ENCODE measurements at places on chromosomes 6 and 20. TPM values are rescaled to one million over a fixed set of nuclear protein-coding genes. Genes with fewer than 3 reads are reported as not detected.

DNA sequence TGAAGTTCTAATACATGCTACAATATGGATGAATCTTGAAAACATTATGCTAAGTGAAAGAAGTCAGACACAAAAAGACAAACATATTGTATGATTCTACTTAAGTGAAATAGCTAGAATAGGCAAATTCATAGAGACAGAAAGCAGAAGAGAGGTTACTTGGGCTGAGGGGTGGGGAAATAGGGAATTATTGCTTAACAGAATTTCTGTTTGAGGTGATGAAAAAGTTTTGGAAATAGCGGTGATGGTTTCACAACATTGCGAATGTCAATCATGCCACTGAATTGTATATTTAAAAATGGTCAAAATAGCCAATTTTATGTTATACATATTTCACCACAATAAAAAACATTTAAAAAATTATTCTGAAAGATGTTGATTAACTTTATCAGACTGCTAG is 6.1 kb downstream of the SLC26A8 start:
- DNase-seq: no peak

DNA sequence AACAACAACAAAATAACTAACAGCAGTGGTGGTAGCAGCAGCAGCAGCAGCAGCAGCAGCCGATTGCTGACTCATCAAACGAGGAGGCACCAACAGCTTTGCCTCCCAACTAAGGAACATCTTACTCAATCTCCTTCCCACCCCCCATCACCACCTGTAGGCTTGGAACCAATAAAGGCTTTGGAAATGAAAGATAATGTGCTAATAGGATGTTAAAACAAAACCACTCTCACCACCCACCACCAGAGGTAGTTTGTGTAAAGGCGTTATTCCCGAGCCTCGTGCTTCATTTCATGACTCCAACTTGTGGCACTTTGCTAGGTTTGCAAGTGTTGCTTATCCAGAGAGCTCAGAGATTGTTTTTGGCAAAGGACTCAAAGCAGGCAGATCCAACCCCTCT is 346.5 kb downstream of the CD83 start:
- DNase-seq: no peak

- DNase-seq: no peak
Measured at GRCh38 chr6:39239527-39240154, 10.4 kb upstream of the KCNK5 start.

GRCh38 chr6:163935158-163935762 is 520.7 kb downstream of the QKI start:
- DNase-seq: no peak

DNA sequence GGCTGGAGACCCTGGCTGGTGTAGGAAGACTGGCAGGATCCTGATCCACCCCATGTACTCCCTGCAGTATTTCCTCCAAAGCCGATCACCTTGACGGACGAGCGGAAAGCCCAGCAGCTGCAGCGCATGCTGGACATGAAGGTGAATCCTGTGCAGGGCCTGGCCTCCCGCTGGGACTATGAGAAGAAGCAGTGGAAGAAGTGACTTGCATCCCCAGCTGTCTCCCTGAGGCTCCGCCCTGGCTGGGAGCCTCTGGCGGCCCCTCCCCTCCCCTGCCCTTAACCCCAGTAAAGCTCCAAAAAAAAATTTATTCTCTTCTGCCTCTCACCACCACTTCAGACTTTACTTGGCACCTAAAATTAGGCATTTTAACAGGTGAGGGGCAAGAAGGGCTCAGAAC is 7.0 kb downstream of the COX4I2 start:
- DNase-seq: no peak

- no peak for DNase-seq
Measured at GRCh38 chr20:2626853-2627541, 25.4 kb upstream of the NOP56 start.

DNA sequence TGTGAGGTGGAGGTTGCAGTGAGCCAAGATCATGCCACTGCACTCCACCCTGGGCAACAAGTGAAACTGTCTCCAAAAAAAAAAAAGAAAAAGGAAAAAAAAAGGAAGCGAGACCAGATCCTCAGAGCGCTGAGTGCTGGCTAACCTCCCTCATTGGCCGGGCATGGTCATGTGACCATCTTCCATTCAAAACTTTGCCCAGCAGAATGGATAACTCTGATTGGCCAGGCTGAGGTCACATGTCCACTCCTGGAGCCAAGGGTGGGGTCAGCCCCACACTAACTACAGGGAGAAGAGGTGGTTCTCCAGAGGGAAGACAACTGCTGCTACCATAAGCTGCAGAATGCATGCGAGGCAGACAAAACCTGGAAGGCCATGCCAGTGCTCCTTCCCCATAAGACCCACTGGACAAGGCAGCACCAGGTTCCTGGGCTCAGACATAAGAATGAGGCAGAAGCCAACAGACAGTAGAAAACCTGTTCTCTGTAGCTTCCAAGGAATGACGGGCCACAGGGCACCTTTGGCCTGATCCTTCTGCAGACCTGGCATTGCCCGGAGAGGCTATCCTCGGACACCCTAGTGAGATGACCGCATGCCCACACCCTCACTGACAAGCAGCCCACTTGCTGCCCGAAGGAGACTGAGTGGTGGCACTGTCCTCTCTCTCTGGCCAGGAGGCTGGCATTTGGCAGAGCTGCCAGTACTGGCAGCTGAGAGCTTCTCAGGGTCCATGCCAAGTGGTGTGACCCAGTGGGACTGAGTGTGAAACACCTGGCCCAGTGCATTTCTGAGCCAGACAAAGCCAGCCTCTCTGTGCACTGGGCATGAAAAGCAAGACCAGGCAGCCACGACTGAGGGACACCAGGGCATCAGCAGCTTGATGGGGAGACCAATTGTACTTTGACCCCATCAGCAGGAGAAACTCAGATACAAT is 311.9 kb upstream of the SULF2 start:
- DNase-seq: no peak

DNA sequence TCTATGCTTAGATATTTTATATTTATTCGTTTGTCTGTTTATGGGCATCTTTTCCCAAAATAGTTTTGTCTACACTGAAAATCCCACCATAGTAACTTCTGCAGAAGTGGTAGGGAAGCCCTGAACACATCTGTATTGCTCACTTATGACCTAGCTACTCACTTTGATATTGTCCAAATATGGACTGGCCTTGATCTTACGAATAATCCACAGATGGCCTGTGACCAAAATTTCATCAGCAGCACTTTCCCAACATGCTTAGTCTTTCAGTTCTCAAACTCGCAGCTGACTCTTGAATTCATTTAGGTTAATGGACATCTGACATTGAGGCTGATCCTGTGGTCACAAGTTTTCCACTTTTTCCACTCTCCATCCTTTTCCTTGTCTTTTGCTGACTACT is 80.8 kb upstream of the BEND3 start:
- DNase-seq: no peak

DNA sequence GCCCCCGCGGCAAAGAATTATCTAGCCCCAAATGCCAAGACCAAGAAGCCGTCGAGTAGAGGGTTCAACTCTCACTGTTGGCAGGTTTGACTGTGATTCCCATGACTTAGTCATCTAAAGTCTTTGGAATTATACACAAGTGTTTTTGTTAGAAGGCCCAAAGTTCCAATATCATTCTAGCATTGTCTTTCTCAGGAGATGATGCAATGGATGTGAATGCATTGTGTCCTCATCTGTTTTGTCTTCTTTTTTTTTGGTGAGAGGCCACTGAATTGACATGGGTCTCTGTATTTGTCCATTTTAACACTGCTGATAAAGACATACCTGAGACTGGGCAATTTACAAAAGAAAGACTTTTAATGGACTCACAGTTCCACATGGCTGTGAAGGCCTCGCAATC is 290.5 kb upstream of the ZFP64 start:
- DNase-seq: no peak

DNA sequence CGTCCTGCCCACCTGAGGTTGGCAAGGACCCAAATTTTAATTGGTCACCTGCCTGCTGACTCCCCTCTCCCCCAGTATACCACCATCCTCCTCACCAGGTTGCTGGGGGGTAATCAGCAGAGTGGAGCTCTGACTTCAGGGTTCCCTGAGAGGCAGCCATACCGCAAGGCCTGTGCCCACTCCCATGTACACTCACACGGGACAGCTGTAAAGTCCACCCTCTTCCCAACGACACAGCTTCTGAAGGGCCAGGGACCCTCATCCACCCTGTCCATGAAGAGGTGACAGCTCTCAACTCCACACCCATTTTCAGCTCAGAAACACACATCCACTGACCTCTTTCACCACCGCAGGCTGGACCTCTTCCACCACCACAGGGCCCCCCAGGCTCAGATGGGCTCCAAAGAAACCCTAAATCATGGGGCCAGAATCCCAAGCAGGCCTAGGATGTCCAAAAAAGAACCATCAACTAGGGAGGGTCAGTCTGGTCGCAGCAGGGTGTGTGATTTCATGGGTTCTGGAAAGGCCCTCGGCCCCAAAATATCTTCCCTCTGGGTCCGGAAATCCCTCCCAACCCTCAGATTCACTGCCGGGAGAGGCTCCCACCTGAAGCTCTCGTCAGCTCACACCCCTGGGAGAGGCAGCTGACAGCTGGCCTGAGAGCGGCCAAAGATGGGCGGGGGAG is 30.0 kb downstream of the TFEB start:
- peak; percentile 65 for DNase-seq

GRCh38 chr6:4858194-4859015 is 82.2 kb downstream of the CDYL start:
- no peak for DNase-seq

GRCh38 chr6:161152907-161153662 is 120.8 kb downstream of the AGPAT4 start:
- peak; percentile 46 for DNase-seq

DNA sequence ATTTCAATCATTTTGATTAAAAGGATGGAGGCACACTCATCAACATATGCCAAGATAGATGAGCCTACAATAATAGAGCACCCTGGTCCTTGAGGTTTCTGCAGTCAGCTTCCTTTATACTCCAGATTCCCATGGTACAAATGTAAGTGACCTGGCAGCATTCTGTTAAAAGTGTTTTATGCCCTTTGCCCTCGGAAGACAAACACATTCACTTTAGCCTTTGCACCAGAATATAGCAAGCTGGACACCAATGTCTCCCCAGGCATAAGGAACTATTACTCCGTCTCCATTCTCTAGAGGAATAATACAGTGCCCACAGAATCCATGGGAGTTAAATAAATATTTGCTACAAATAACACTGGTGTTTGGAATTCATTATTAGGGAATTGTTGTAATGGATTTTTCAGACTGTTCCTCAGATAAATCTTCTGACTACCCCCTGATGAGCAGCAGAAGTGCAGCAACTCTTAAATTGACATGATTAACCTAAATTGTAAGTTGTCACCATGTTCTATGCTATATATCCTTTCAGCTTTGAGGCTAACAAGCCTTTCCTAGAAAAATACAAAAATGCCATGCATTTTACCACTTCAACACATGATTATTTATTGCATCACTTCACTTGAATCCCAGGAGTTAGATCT is 340.2 kb downstream of the TBC1D32 start:
- no peak for DNase-seq

DNA sequence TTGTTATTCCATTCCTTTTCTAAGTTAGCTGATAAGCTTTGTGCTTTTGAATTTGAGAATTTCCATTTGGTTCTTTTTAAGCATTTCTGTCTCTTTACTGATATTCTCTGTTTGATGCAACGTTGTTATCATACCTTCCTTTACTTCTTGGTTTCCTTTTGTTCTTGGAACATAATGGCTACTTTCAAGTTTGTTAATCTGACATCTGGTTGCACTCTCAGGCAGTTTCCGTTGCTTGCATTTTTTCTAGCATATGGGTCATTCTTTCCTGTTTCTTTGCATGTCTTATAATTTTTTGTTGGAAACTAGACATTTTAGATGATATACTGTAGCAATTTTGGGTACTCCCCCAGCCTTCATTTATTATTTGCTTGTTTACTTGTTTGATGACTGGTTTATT is 12.5 kb downstream of the CDC5L start:
- DNase-seq: no peak

DNA sequence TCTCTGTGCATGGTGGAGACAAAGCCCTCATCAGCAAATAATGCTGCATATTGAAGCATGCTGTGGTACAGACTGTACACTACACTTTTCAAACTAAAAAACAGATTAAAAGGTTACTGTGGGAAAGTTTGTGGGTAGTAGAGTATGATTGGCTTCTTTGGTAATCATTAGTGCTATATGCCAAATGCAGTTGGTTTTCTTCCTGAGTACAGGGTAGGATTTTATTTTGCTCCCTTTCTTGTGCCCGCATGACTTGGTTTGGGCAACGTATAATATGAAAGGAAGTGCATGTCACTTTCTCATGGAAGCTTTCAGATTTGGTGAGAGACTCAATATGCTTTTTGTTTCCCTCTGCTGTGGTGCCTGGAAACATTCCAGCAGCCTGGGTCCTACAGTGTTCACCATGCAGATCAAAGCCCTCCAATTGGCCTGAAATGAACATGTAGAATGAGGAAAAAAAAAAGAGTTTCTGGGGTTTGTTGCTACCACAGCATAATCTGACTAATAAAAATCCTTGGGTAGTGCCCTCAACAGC is 270.7 kb upstream of the ADGRB3 start:
- no peak for DNase-seq

- no peak for DNase-seq
Measured at GRCh38 chr20:21096321-21097043, 9.7 kb downstream of the LINC00237 start.

GRCh38 chr6:76876922-76877553 is 586.3 kb downstream of the HTR1B start:
- no peak for DNase-seq

DNA sequence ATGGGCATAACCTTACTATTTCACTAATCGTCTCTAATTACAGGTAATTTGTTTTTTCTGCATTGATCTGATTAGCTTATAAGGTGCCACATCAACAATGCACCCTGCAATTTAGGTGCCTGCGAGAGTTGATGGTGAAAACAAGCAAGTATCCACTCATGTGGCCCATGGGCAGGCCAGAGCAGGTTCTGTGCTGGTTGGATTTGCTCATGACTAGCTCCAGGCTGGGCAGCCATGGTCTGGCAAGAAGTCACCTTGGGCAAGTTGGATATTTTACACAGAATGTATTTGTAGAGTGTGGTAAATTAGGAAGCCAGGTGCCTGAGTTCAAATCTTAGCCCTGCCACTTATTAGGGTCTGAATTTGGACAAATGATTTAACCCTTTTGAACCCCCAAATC is 25.3 kb downstream of the RAB44 start:
- no peak for DNase-seq

DNA sequence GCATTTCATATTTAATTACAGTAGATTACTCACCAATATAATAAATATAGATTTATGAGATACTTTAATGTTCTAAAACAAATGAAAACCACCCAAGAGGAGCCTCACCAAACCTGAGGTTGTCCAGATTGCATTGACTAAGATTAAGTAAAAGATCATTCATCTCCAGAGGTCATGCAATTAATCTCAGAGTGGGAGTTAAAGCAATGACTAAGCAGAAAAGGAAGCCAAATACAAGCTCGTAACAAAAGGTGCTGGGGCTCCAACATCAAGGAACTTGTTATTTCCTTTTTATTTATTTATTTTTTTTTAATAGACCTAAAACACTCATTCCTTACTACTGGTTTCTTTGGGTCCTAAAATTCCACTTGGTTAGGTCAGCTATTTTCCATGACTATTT is 57.7 kb downstream of the RSPO3 start:
- DNase-seq: no peak

Gene BPI
- total RNA-seq: 0.26 TPM

Gene CCDC170
- total RNA-seq: 0.31 TPM

Gene SLC22A7
- 348 TPM for total RNA-seq

Gene TMEM244
- not detected for total RNA-seq

Gene HLA-G
- total RNA-seq: not detected

Gene RNF182
- total RNA-seq: not detected

Gene FNDC11
- not detected for total RNA-seq

Gene KCNS1
- total RNA-seq: not detected

Gene BPIFA1
- not detected for total RNA-seq

Gene ISM1
- total RNA-seq: 2.7 TPM

Gene PDYN
- total RNA-seq: not detected

Gene CEP162
- total RNA-seq: 1.8 TPM
